ENCODE measurements at places on chromosomes 16 and 17.
A peak's percentile ranks its signal among the peaks of the same experiment; 100 is the strongest.

DNA sequence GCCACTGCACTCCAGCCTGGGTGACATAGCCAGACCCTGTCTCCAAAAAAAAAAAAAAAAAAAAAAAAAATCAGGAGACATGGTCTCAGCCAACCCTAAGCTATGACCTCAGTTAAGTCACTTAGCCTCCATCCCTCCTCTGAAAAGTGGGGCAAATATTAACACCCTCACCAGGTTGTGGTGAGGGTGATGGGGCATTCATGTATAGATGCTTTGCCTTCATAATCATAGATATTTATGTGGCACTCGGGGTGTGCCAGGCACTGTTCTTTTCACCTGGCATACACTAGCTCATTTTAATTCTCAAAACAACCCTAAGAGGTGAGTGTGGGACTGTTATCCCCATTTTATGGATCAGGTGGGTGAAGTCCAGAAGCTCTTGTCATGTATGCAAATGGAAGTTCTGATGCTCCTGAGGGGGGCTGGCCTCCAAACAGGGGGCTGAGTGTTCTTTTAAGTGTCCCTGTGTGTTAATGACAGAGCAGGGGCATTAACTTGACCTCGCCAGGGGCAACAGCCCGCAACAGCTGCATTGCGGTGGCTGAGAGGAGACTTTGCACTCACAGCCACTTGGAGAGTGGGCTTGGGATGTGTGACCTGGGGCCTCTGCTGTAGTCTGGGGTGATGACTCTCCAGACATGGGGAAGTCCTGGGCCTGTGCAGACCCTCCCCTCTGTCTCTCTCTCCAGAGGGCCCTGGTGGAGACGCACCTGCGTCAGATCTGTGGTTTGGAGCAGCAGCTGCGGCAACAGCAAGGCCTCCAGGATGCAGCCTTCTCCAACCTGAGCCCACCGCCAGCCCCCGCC lies 4.1 kb downstream of the TBKBP1 start:
- no peak for DNase-seq

DNA sequence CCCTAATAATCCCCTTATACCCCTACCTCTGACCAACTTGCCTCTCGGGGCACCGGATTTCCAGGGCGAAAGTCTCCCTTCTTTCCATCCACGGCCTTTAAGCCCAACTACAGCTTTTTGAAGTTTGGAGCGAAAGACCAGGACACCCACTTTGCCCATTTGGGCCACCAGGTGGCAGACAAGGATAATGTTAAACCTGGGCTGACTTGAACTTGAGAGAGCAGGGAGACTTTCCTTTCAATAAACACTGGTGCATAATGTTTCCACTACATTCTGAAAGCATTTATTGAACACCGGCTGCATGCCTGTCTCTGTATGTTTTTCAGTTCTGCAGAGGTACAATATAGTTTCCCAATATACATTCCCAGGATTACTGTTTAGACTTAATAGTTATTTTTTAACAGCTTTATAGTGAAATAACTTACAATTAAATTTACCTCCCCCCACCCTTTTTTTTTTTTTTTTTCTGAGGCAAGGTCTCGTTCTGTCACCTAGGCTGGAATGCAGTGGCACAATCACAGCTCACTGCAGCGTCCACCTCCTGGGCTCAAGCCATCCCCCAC lies 6.9 kb upstream of the CES3 start:
- DNase-seq, result peak; percentile 65

- DNase-seq, result no peak
Measured at GRCh38 chr17:14372905-14373613, 72.2 kb downstream of the HS3ST3B1 start.

- DNase-seq, result no peak
Measured at GRCh38 chr17:68705714-68706076, 104.5 kb upstream of the FAM20A start.

DNA sequence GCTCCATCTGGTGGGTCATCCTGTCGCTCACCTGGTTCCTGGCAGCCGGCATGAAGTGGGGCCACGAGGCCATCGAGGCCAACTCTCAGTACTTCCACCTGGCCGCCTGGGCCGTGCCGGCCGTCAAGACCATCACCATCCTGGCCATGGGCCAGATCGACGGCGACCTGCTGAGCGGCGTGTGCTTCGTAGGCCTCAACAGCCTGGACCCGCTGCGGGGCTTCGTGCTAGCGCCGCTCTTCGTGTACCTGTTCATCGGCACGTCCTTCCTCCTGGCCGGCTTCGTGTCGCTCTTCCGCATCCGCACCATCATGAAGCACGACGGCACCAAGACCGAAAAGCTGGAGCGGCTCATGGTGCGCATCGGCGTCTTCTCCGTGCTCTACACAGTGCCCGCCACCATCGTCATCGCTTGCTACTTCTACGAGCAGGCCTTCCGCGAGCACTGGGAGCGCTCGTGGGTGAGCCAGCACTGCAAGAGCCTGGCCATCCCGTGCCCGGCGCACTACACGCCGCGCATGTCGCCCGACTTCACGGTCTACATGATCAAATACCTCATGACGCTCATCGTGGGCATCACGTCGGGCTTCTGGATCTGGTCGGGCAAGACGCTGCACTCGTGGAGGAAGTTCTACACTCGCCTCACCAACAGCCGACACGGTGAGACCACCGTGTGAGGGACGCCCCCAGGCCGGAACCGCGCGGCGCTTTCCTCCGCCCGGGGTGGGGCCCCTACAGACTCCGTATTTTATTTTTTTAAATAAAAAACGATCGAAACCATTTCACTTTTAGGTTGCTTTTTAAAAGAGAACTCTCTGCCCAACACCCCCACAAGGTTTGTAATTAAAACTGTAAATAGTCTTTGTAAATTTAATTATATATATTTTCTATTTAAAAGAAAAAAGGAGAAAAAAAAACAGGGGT lies 1.7 kb downstream of the FZD2 start:
- no peak for DNase-seq
